ENCODE measurements at places on chromosomes 5 and 9.

- no peaks in the 10 kb centered on the region for H3K36me3 ChIP-seq
- H3K27me3 ChIP-seq: no peaks in the 10 kb centered on the region
- H3K4me1 ChIP-seq: no peaks in the 10 kb centered on the region
Measured at GRCh38 chr9:117938086-117938485, 233.9 kb downstream of the TLR4 start.

DNA sequence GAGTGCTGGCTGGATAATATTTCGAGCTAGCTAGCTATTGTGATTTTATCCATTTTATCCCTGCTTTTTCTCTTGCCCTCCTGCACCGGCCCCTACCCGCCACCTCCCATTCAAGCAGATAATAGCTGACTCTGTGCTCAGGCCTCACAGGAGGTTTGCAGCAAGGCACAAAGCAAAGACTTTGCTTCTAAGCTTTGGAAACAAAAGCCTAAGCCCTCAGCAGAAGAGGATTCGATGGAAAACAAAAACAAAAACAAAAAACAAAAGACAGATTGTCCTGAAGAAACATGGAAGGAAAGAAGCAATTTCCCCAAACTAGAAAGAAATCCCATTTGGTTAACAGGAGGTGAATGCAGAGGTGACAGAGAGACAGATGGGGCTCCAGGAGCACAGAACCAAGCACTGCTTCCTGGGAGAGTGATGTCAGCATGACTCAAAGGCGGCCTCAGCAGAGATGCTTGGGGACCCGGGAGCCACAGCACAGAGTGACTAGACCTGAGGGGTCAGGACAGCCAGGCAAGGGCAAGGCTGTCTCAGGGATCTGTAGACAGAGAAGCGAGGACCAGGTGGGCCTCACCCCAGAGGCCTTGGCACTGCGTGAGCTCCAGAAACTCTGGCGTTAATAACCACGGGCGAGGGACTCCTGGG lies 28.4 kb downstream of the MTX3 start:
- H3K27ac ChIP-seq: no peak overlapping the region
- no peak overlapping the region for H3K4me3 ChIP-seq
- no peaks in the 10 kb centered on the region for H3K36me3 ChIP-seq
- no peaks in the 10 kb centered on the region for H3K4me1 ChIP-seq
- DNase-seq: no peak

DNA sequence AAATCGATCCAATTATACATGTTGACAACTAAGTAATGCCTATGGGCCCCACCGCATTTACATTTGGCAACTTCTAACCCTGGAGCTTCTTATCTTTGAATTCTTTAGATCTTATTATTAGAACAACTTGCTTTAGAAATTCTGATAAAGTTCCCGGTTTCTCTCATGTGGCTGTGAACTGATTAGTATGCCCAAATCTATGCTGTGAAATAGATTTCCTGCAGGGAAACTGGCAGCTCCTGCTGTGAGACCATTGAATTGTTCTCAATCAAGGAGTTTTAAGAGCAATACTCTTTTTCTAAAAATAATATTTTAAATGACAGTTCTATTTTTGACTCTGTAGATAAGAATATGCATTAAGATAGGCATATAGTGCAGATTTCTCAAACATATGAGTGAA lies 177.5 kb downstream of the GABRB2 start:
- no peaks in the 10 kb centered on the region for H3K36me3 ChIP-seq
- H3K27ac ChIP-seq: no peak overlapping the region
- no peak overlapping the region for H3K4me3 ChIP-seq
- no peaks in the 10 kb centered on the region for H3K4me1 ChIP-seq
- H3K27me3 ChIP-seq: no peaks in the 10 kb centered on the region
- DNase-seq: no peak

- H3K36me3 ChIP-seq: no peaks in the 10 kb centered on the region
- H3K4me1 ChIP-seq: peaks cover 12% of the 10 kb centered on the region
- no peaks in the 10 kb centered on the region for H3K27me3 ChIP-seq
Measured at GRCh38 chr5:142222225-142222865, 102.5 kb downstream of the SPRY4 start.

DNA sequence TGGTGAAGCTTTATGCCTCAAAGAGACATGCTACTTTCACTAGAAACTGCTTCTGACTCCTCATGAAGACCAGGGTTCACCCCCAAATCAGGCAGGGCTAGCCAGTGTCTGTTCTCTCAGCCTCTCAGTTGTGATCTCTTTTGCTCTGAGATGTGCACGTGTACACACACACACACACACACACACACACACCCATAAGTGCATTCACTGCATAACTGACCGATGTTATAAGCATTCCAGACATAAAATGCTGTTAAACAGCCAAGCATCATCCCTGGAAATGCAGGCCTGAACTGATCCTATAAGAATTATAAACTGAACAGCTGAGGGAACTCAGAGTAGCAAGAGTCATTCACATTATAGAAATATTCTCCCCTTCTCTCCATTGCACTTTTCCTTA lies 85.0 kb downstream of the FSTL4 start:
- no peaks in the 10 kb centered on the region for H3K36me3 ChIP-seq
- no peaks in the 10 kb centered on the region for H3K27me3 ChIP-seq
- H3K4me3 ChIP-seq: no peak overlapping the region
- DNase-seq: no peak
- no peak overlapping the region for H3K27ac ChIP-seq

- no peaks in the 10 kb centered on the region for H3K4me1 ChIP-seq
- H3K27ac ChIP-seq: no peak overlapping the region
- no peaks in the 10 kb centered on the region for H3K36me3 ChIP-seq
- DNase-seq: no peak
Measured at GRCh38 chr5:9441610-9442009, 104.3 kb downstream of the SEMA5A start.

GRCh38 chr5:172634106-172634899 lies 6.8 kb upstream of the NEURL1B start:
- H3K27me3 ChIP-seq: no peaks in the 10 kb centered on the region
- no peaks in the 10 kb centered on the region for H3K4me1 ChIP-seq
- H3K27ac ChIP-seq: no peak overlapping the region
- no peak overlapping the region for H3K4me3 ChIP-seq
- DNase-seq: no peak
- no peaks in the 10 kb centered on the region for H3K36me3 ChIP-seq

GRCh38 chr9:92328225-92328624 lies 2.5 kb downstream of the CENPP start:
- no peak overlapping the region for H3K27ac ChIP-seq
- DNase-seq: peak; percentile 15
- H3K4me3 ChIP-seq: no peak overlapping the region

GRCh38 chr5:90022002-90022710 lies 387.4 kb downstream of the CETN3 start:
- DNase-seq: no peak
- no peaks in the 10 kb centered on the region for H3K27me3 ChIP-seq
- H3K36me3 ChIP-seq: no peaks in the 10 kb centered on the region
- H3K27ac ChIP-seq: no peak overlapping the region
- no peak overlapping the region for H3K4me3 ChIP-seq

DNA sequence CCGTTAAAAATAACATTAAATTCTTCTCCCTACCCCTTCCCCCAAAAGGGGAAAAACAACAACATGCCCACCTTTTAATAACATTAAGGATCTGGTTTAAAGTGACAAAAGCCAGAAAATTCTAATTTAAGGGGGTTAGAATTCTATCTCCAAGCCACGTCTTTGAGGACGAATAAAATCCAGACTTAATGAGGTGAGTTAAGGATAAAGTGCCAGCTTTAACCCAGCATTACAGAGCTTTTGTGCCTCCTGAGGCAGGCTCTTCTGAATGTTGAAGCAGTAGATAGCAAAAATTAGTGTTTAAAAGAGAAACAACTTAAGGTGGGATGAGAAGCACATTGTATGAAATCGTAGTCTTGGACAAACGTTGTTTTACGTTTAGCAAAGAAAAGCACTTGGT lies 329.0 kb upstream of the MPDZ start:
- H3K27me3 ChIP-seq: no peaks in the 10 kb centered on the region
- no peak overlapping the region for H3K4me3 ChIP-seq
- DNase-seq: no peak

GRCh38 chr5:38165435-38165834 lies 92.9 kb upstream of the EGFLAM start:
- no peak for DNase-seq
- no peak overlapping the region for H3K4me3 ChIP-seq
- no peaks in the 10 kb centered on the region for H3K27me3 ChIP-seq
- H3K27ac ChIP-seq: no peak overlapping the region
- H3K4me1 ChIP-seq: no peaks in the 10 kb centered on the region

- H3K27ac ChIP-seq: peak overlapping the region; percentile 88
- no peaks in the 10 kb centered on the region for H3K27me3 ChIP-seq
- H3K4me3 ChIP-seq: peak overlapping the region; percentile 86
- H3K4me1 ChIP-seq: peaks cover 9% of the 10 kb centered on the region
- peak; percentile 66 for DNase-seq
Measured at GRCh38 chr5:131164191-131165118, 601 bp downstream of the HINT1 start.

DNA sequence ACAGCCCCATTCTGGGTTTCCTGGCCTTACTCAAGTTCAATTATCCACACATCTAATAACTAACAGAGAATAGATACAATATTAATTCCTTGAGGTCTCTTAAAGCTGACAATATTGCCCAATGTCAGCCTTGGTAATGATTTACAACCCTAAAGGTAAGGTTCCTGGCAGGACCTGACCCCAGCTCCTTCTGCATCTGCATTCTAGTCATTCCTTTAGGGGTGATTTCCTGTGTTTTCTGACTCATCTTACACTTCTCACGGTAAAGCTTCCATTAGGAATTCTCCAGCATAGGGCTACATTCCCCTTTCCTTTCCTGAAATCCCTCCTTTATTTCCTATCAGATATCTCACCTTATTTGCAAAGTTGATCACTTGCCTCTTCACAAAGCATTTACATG lies 9.3 kb downstream of the HAVCR1 start:
- no peak for DNase-seq
- no peak overlapping the region for H3K27ac ChIP-seq
- H3K27me3 ChIP-seq: no peaks in the 10 kb centered on the region
- no peak overlapping the region for H3K4me3 ChIP-seq
- no peaks in the 10 kb centered on the region for H3K36me3 ChIP-seq

DNA sequence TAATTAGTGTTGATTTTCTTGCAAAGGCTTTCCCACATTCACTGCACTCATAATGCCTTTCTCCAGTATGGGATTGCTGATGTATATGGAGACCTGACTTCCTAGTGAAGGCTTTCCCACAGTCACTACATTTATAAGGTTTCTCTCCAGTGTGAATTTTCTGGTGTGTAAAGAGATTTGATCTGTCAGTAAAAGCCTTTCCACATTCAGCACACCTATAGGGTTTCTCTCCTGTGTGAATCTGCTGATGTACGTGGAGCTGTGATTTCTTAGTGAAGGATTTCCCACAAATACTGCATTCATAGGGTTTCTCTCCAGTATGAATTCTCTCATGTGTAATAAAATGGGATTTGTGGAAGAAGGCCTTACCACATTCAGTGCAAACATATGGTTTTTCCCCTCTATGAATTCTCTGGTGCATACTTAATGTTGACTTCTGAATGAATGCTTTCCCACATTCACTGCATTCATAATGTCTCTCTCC lies 31.1 kb downstream of the ZNF484 start:
- no peaks in the 10 kb centered on the region for H3K4me1 ChIP-seq
- peaks cover 36% of the 10 kb centered on the region for H3K36me3 ChIP-seq
- no peak overlapping the region for H3K27ac ChIP-seq
- no peak overlapping the region for H3K4me3 ChIP-seq
- H3K27me3 ChIP-seq: no peaks in the 10 kb centered on the region

GRCh38 chr9:11874414-11874813 lies 818.8 kb upstream of the TYRP1 start:
- no peak for DNase-seq
- H3K36me3 ChIP-seq: no peaks in the 10 kb centered on the region
- H3K4me1 ChIP-seq: no peaks in the 10 kb centered on the region
- H3K4me3 ChIP-seq: no peak overlapping the region
- H3K27me3 ChIP-seq: no peaks in the 10 kb centered on the region
- H3K27ac ChIP-seq: no peak overlapping the region

Measured in thymus (tissue), 14 donors.